ENCODE measurements at places on chromosomes 2 and 18. TPM values are rescaled to one million over a fixed set of nuclear protein-coding genes. Genes with fewer than 3 reads are reported as not detected.

The TAF4B gene
- total RNA-seq, result 1.1 TPM

The NT5DC4 gene
- total RNA-seq, result not detected

The BCL2 gene
- 0.87 TPM for total RNA-seq

The RAB11FIP5 gene
- 62.5 TPM for total RNA-seq

The PSMA8 gene
- not detected for total RNA-seq

The MRPS9 gene
- 16.3 TPM for total RNA-seq

The RTP5 gene
- not detected for total RNA-seq

The ANKRD23 gene
- 0.79 TPM for total RNA-seq

The STK17B gene
- 7.9 TPM for total RNA-seq

The CHRND gene
- not detected for total RNA-seq

The SLC66A3 gene
- total RNA-seq, result 37.1 TPM

The LIPG gene
- total RNA-seq, result 6.1 TPM

The SLC14A1 gene
- not detected for total RNA-seq

The LINC00305 gene
- 0.20 TPM for total RNA-seq

The RASGRP3 gene
- total RNA-seq, result 138 TPM

The RNF125 gene
- total RNA-seq, result 2.8 TPM

The XDH gene
- total RNA-seq, result not detected

The EGR4 gene
- total RNA-seq, result under 0.01 TPM
